CD4-positive, alpha-beta T cell treated with Interleukin-2 at 100 ng/mL for 4 hours (primary cell): ENCODE measurements at places on chromosomes 13 and 19.

DNA sequence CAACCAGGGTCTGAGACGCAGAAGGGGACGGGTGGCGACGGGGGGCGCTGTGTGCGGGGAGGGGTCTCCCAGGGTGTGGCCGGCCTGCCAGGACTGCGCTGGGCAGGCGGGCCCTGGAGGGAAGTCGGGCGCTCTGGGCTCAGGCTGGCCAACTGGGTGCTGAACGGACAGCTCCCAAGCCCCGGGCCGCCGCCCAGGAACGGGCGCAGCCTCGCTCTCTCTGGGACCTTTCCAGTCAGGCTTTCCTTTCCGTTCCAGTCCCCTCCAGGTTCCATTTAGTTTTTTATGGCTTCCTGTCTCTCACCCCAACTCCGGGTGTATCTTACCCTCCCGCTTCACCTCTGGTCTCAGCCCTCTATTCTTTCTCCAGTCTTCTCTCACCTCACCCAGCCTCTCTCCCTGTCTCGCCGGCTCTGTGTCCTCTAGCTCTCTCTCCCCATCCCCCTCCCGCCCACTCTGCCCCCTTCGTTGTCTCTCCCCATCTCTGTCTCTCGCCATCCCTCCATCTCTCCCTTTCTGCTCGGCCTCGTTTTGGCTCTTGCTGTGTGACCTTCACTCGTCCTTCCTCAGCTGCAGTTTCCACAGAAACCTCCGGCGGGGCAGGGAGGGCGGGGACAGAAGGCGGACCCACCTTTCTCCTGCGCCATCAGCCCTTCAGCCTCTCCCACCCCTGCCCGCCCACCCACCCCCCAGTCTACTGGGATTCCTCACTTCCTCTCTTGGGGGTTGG, 3.3 kb upstream of the ATP1A3 start:
- peak; percentile 28 for DNase-seq

DNA sequence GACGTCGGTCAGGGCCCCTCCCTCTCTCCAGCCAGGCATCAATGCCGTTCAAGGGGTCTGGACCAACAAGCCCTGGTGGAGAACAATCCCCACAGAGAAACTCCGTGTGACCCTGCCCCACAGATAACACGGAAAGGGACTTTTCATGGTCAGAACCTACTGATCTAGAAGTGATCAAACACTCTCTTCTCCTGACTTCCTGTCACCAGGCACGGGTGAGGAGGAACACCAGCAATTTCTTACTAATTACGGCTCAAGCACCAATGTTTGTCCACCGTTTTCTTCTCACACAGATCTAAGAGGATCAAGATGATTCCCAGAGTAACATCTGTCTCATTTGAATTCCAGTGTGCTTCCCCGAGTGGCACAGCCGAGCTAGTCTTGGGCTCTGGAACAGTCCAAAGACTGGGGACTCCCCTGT, 11.8 kb downstream of the RASA3 start:
- DNase-seq, result no peak

- no peak for DNase-seq
Observed at GRCh38 chr19:6482343-6482686, 728 bp upstream of the DENND1C start.

GRCh38 chr19:19145684-19146608, 7.7 kb upstream of the TMEM161A start:
- DNase-seq, result peak; percentile 85

DNA sequence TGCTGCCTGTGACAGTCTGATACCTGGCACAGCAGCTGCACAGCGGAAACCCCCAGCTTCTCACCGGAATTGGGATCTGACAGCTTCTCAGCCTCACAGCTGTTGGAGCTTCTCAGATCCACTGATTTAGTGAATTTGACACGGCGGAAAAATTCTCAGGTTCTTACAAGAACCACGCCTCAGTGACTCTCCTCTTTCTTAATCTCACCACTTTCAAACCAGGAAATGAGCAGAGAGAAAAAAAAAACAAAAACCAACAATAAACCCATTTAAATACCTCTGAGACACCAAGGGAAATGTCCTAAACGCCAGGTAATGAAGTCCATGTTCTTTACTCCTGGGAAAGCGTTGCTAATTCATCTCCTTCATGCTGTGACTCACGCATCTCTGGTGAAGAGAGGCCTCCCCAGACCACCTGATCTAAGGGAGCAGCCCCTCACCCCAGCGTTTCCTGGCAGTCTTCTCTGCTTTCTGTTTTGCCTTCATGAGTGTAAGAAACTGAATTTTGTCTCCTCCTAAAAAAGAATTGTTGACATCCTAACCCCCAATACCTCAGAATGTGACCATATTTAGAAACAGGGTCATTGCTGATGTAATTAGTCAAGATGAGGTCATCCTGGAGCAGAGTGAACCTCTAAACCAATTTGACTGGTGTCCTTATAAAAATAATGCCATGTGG, 15.9 kb upstream of the IZUMO2 start:
- DNase-seq, result no peak

GRCh38 chr19:7904074-7905020, 670 bp downstream of the MAP2K7 start:
- peak; percentile 61 for DNase-seq

GRCh38 chr19:10723591-10723990, 5.7 kb downstream of the DNM2 start:
- no peak for DNase-seq

- DNase-seq, result no peak
Observed at GRCh38 chr19:54449701-54450069, 686 bp downstream of the LENG8 start.

- no peak for DNase-seq
Observed at GRCh38 chr13:104466016-104466415, 1399.8 kb upstream of the SLC10A2 start.

DNA sequence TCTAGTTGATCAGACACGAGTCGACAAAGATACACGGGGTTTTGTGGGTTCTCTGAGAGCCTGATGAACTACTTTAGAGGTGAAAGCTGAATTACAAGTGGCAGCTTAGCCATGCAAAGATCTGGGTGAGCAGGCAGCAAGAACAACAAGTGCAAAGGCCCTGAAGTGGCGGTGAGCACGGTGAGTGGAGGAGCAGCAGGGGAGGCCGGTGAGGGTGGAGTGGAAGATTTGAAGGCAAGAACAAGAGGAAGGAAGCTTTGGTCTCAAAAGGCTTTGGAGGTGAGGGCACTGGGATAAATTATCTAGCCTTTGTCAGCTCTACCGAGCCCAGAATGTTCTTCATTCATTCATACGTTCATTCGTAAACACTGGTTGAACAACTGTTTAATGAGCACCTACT, 1.4 kb downstream of the ZNF865 start:
- no peak for DNase-seq

DNA sequence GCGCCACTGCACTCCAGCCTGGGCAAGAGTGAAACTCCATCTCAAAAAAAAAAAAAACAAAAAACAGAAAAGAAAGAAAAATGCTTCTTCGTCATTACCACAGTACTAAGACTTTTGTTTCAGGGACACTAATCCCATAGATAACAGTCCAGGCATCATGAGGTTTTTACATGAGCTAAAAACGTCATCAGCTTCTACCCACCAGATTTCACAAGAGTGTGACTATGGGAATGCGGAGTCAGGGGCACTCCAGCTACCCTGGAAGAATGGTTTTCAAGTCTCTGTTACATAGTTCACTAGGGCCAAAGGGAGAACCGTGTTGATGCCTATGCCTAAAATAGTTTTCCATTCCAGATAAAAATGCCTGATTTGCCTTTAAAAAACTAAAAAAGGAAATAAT, 33.2 kb downstream of the RAB20 start:
- DNase-seq, result no peak

DNA sequence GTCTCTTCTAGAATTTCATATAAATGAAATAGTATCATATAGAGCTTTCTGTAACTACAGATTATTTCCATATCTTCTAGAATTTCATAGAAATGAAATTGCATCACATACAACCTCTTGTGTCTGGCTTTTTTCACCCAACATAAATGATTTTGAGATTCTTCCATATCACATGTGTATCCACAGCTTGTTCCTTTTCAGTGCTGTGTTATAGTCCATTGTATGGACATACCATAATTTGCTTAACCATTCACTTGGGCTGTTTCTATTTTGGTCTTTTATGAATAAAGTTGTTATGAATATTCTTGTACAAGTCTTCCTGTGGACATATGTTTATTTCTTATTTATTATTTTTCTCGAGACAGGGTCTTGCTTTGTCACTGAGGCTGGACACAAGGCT, 11.7 kb downstream of the TPRX1 start:
- DNase-seq, result no peak

DNA sequence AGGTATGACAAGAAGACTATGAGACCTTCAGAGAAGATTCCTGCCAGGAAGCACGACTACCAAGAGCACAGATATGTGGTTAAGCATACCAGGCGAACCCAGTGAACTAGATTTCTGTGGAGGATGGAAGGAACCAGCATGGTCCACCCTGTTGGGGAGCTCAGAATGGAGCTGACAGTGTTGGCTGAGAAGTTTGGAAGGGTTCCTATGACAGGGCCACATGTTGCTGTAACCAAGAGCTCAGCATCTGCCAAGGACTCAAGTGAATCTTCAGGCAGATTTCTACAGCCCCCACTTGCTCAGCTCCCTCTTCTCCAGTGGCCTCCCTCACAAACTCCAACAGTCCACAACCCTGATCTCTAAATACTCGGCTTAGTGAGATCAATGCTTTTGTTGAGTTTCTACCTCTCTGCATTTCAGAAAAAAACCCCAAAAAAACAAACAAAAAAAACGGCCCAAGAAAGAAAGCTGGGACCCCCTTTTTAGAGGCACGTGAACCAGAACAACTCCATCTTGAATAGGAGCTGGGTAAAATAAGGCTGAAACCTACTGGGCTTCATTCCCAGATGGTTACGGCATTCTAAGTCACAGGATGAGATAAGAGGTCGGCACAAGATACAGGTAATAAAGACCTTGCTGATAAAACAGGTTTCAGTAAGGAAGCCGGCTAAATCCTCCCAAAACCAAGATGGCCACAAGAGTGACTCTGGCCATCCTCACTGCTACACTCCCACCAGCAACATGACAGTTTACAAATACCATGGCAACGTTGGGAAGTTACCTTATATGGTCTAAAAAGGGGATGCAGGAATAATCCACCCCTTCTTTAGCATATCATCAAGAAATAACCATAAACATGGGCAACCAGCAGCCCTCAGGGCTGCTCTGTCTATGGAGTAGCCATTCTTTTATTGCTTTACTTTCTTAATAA, 691.1 kb downstream of the UQCRFS1 start:
- DNase-seq, result no peak

DNA sequence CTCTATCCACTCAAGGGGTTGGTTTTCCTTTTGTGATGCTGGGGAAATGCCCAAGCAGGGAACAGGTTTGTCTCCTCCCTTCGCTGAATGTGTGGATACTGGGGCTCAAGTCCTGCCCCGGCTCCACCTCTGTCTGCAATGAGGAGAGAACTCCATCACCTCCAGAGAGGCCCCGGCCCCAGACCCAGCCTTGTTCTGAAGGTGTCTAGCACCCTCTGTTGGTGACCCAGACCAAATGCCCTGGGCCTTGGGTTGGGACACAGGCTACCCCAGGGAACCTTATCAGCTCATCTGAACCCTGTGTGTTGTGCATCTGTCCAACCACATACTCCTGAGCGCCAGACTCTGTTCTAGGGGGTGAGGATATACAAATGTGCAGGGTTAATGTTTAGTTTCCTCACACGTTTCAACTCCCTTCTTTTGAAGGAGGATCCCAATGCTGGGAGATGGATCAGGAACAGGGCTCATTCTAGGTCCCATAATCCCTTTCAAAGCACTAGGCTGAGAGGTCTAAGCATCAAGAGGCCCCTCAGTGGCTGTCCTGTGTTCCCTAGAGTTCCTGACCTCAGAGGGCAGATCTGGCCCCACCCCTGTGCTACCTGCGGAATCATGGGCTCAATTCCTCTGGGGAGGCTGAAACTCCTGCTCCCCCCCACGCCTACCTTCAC, 112.5 kb upstream of the SLC7A1 start:
- peak; percentile 27 for DNase-seq

- DNase-seq, result no peak
Observed at GRCh38 chr13:53017433-53017970, 11.1 kb upstream of the OLFM4 start.

GRCh38 chr19:55082020-55082851, 6.6 kb downstream of the EPS8L1 start:
- DNase-seq, result peak; percentile 31

DNA sequence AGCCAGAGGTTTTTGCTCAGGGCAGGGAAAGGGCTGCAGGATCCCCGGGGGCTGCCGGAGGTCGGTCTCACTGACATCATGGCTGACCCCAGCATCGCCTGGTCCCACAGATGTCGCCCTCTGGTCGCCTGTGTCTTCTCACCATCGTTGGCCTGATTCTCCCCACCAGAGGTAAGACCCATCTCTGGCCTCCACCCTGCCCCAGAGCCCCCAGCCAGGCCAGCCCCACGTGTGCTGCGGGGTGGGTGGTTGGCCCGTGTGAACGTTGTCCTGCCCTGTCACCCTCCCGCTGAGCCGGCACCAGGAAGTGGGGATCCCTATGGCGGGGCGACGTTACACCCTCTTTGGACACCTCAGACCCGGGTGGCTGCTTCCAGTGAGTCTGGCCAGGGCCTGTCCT, 906 bp downstream of the FXYD5 start:
- no peak for DNase-seq

DNA sequence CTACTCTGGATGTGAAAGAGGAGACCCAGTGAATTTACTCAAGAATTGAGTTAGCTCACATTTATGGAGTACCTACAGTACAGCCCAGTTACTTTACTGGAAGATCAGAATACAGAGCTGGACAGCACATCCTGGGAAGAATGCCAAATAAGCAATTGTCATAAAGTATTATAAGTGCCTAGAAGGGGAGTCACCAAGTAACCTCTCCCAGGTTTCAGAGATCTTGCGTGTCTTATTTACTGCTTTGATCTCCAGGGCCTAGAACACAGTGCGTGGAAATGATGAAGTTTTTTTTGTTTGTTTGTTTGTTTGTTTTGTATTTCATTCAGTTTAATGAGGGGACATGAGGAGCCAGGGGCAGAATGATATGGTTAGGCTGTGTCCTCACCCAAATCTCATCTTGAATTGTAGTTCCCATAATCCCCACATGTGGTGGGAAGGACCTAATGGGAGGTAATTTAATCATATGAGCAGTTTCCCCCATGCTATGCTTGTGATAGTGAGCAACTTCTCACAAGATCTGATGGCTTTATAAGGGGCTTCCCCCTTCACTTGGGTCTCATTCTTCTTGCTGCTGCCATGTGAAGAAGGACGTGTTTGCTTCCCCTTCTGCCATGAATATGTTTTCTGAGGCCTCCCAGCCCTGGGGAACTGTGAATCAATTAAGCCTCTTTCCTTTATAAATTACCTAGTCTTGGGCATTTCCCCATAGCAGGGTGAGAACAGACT, 5.2 kb downstream of the GARRE1 start:
- no peak for DNase-seq

GRCh38 chr13:67070306-67070705, 159.8 kb downstream of the PCDH9 start:
- DNase-seq, result no peak

DNA sequence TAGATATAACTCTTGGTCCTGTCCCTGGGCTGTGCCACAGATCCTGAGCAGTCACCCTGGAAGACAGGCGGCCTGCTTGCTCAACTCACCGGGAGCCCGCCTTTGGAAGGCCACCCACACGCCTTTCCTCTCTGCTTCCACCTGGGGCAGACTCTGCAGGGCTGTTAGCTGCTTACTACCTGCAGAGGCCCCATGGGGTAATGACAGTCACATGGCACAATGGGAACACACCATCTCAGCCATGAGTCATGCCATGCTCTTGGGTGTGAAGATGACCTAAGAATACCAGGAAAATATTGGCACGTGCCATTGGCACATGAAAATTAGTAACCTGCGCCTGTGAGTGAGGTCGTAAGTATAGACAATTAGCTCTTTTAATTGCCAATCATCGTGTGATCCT, 108.6 kb downstream of the COL4A2 start:
- DNase-seq, result no peak

GRCh38 chr13:112783135-112783977, 93.5 kb downstream of the ATP11A start:
- DNase-seq, result no peak

- no peak for DNase-seq
Observed at GRCh38 chr13:109372666-109373065, 413.7 kb downstream of the IRS2 start.
